KG1 (cell line): ENCODE measurements at places on chromosomes 1 and 21.

DNA sequence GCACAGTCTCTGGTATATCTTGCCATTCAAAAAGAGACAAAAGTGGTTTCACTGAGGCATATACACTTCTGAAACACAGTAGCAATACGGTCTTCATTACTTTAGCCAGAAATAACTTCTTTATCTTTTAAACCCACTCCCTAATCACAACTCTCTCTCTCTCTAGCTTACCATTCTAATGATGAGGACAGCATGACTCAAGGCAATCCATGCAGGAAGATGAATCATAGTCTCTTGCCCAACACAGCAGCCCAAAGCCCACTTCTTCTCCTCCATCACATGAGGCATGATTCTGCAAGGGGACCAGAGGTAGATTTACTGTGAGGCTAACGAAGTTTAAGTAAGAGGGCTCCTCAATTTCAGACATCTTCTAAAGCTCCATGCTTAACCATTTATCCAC, 285.0 kb upstream of the NR5A2 start:
- no peak for DNase-seq

DNA sequence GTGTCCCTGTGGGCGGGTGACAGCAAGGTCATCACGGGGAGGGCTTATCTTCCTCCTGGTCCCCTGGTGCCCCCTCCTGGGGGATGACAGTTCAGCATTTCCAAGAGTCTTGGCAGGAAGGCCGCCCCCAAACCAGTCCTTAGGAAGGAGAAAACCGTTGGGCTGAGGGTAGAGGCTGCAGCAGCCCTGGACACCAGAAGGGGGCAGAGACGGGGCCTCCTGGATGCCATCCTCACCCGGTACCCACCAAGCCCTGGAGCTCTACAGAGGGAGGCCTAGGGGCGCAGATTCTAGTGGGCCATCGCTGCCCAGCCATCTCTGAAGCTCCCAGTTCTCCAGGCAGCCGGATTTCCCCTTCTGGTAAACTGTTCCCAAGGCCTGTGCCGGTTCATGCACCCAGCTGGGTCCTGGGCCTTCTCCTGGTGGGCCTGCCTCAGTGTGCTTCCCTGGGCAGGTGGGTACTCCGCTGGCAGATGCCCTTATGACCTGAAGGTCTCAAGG, 14.8 kb upstream of the ZNF669 start:
- DNase-seq, result no peak

- DNase-seq, result no peak
Observed at GRCh38 chr1:158516966-158517365, 37.2 kb downstream of the OR6Y1 start.

DNA sequence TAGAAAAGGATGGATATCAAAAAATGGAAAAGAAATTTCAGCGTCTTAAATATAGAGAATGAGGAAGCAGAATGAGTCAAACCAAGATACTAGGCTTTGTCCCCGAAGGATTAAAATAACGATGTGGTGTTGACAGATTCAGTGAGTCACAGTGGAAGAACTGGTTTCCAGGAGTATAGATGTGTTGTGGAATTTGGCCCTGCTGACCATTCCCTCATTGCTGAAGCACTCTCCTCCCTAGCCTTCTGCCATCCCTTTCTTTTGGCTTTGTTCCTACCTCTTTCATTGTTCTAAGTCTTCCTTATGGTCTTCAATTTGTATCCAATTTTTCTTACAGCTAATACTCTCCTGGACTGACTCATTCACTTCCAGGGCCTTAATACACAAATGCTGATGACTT, 23.1 kb upstream of the USP25 start:
- no peak for DNase-seq

GRCh38 chr21:30081506-30081905, 85.1 kb downstream of the CLDN17 start:
- DNase-seq, result no peak

DNA sequence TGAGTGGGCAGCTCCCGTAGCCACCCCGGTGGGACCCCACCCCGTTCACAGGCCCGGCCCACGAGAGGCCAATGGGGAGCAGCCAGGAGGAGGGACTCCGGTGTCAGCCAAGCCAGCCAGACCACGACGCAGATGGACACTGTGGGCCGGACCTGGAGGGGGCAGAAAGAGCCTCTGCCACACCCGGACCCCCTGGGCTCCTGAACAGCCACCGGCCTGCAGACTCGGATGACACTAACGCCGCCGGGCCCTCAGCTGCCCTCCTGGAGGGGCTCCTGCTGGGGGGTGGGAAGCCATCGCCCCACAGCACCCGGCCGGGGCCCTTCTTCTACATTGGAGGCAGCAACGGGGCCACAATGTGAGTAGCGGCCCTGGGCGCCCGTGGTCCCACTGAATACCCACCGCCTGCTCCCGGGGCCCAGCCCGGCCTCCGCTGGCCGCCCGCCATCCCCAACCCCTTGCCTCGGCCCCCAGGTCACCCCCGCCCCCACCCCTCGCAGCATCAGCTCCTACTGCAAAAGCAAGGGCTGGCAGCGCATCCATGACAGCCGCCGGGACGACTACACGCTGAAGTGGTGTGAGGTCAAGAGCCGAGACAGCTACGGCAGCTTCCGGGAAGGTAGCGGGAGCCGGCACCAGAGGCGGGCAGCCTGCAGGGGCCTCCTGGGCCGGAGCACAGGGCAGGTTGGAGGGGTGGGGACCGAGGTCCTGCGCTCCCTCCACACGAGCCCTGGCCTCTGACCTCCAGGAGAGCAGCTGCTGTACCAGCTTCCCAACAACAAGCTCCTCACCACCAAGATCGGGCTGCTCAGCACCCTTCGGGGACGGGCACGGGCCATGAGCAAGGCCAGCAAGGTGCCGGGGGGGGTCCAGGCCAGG, 6.5 kb downstream of the TTLL10 start:
- no peak for DNase-seq

DNA sequence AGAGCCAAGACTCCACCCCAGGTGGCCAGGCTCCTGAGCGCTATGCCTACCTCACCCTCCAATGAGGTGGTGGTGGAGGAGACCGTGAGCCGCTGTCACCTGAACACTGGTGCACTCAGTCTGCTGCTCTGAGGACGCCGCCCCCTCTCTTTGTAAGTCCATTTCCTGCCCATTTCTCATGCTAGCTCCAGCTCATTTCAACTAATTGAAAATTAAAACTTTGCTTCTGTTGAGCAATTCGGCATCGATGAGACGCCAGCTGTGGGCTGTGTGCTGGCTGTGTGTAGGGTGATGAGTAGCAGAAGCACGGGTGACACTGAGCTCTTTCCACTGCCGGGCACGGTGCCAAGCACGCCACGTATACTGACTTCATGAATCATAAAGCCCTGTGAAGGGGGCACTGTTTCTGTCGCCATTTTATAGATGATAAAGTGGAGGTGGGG, 11.2 kb downstream of the TNFRSF1B start:
- no peak for DNase-seq

DNA sequence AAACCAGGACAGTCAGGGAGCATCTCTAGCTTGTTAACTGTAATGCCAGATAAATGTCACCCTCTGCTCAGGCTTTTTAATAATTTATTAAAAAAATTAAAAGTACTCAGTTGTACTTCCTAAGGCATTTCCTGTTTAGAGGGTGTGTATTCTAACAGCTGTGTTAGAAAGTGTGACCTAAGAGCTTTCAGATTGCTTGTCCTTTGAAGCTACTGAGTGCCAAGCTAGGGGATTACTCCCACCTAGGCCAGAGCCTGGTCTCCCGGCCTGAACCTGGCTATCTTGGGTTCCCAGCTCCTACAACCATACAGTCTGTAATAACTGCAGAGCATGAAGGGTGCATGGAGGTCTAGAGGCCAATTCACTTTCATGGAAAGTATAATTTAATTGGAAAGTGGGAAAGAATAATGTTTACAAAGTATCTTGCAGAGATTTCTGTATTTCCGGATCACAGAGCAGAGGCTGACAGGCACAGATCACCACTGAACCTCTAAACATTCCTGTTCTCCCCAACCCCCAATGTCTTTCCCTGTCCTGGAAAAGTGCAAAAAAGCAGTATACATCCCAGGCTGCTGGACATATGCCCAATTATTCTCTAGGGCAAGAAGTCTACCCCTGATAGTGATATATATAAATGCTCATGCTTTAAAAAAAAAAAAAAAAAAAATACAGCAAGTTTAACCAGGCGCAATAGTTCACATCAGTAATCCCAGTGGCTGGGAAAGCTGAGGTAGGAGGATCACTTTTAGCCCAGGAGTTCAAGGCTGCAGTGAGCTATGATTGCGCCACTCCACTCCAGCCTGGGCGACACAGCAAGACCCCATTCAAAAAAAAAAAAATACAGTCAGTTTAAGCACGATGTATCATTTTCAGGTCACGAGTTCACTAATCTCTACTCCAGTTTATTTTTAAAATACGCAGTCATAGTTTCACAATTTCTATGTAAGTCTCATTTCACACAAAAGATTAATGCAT, 36.7 kb upstream of the RAP1A start:
- DNase-seq, result no peak

DNA sequence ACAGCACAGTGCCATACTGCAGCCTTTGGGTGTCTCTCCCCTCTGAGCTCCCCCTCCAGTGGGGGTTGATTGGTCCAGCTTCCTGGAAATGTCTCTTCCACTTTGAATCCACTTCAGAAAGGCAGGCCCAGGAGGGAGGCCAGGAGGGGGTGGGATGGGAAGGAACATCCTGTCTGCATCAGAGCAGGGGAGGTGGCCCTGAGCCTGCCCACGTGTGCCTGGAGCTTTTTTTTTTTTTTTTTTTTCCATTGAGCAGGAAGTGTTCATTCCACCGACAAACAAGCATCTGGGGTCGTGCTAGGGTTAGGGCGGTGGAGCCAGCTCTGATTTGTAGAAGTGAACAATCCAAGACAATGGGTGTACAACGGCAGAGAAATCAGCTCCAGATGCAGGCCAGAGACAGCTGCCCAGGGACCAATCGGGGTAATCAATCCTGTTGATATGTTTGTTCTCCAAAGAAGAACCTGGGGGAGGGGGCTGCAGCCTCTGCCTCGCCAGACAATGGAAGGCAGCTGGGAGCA, 93.3 kb downstream of the SSBP3 start:
- DNase-seq, result no peak

DNA sequence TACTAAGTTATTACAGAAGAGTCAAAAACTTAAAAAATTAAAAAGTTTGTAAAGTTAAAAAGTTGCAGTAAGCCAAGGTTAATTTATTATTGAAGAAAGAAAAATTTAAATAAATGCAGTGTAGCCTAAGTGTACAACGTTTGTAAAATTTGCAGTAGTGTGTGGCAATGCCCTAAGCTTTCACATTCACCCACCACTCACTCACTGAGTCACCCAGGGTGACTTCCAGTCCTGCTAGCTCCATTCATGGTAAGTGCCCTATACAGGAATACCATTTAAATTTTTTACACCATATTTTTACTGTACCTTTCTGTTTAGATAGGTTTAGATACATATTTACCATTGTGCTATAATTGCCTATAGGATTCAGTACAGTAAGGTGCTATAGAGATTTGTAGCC, 88.6 kb downstream of the CTH start:
- no peak for DNase-seq

GRCh38 chr1:193448682-193449461, 262.5 kb upstream of the B3GALT2 start:
- DNase-seq, result no peak

- no peak for DNase-seq
Observed at GRCh38 chr1:2595812-2596529, 9.4 kb downstream of the PRXL2B start.

- DNase-seq, result peak; percentile 66
Observed at GRCh38 chr1:160855181-160855981, 7.3 kb downstream of the CD244 start.

- DNase-seq, result no peak
Observed at GRCh38 chr1:41329662-41330587, 31.3 kb upstream of the FOXO6 start.

- no peak for DNase-seq
Observed at GRCh38 chr1:243416495-243416894, 160.7 kb downstream of the SDCCAG8 start.

- no peak for DNase-seq
Observed at GRCh38 chr1:163472651-163473248, 151.0 kb downstream of the NUF2 start.

GRCh38 chr1:23288671-23289070, 55.4 kb downstream of the HNRNPR start:
- no peak for DNase-seq

DNA sequence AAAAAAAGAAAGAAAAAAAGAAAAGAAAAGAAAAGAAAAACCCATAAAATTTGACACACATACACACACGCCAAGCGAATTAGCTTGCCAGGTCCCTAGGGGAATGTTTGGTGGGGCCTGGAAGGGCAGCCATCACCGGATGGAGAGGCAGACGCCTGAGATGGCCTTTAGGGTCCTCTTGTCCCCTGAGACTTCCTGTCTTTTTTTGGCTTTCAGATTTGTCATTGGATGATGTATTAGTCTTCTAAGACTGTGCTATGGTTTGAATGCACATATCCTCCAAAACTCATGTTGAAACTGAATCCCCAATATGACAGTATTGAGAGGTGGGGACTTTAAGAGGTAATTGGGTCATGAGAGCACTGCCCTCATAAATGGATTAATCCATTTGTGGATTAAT, 211.8 kb downstream of the TOMM20 start:
- DNase-seq, result no peak

GRCh38 chr21:36579898-36580297, 100.0 kb upstream of the CLDN14 start:
- no peak for DNase-seq
